ENCODE measurements at places on chromosomes 3 and 15.

DNA sequence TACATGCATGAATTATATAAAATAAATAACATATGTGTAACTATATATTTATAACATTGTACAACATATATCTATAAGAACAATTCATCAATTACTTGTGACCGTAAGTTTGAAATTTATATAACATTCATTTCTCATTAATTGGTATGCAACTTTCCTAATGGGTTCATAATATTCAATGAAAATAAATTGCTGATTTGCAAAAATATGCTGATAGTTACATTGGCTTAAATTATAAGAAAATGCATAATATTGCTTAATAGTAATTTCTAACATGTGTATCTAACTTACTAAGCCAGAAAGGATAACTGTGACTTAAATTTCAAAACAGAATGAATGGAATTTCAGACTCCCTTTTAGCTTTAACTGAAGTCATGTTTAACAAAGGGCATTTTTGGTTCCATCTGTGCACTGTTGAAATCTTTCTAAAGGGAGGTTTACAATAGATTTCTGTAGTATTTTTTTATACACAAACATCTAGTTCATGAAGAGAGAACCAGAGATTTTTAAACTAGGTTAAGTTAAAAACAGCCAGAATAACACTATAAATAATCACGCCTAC lies 310.9 kb downstream of the TBC1D5 start:
- no peak for DNase-seq

DNA sequence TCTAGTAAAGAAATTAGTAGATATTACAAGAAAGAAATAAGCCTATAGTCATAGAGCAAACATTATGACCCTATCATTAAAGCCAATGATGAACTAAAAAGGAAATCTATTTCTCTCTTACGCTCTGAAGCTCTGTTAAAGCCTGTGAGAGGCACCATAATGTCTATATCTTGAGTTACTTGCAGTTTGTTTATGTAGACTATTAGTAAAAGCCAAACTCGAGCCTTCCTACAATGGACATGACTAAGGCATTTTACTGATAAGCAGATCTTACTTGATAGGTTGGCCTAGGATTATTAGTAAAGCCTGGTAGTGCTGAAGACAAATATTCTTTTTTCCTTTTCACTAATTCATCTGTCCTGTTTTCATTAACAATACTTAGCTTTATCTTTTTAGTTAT lies 32.7 kb downstream of the LRRC3B start:
- no peak for DNase-seq

DNA sequence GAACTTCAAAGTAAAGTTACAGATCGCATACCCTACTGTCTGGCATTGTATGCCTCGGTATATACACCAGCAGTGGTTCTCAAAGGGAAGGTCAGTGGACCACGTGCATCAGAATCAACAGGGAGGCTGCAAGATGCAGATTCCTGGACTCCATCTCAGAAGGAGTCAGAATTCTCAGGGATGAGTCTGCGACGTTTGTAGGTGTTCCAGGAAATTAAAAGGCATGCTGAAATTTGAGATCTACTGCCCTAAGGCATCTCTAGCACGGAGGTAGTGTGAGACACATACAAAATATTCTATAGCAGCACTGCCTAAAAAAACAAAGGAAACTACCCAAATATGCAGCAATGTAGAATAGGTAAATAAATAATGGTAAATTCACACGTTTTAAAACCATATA lies 136.8 kb upstream of the BNIP2 start:
- DNase-seq: no peak

DNA sequence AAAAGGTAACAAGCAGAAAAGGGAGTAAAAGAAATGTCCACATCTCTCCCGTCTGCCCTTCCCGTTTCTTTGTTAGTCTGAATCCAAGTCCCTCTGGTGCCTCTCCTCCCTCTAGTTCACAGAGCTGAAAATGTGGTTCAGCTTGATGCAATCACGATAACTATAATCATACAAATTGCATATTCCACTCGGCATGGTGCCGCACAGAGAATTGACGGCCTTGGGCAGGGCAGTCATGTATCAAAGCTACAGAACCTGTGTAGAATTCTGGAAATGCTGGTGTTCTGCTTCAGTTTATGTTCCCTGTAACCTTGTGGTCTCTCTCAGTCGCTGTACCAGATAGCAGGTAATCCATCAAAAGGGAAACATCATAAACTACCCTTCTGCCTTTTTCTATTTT lies 562.9 kb upstream of the CBLB start:
- no peak for DNase-seq

- no peak for DNase-seq
Observed at GRCh38 chr3:23182996-23183513, 20.1 kb upstream of the UBE2E2 start.

DNA sequence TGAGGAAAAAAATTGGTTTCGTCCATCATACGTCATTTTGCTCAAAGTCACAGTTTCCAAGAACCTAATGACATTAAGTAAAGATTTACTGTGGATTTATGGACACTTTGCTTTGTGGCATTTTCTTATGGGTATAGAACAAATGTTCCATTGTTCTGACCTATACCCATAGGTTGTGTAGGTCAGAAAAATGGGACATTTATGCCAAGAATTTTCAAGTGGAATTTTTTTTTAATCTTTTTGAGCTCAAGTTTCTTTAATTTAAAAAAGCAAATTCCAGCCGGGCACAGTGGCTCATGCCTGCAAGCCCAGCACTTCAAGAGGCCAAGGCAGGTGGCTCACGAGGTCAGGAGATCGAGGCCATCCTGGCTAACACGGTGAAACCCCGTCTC lies 187.5 kb upstream of the TPM1 start:
- DNase-seq: no peak

DNA sequence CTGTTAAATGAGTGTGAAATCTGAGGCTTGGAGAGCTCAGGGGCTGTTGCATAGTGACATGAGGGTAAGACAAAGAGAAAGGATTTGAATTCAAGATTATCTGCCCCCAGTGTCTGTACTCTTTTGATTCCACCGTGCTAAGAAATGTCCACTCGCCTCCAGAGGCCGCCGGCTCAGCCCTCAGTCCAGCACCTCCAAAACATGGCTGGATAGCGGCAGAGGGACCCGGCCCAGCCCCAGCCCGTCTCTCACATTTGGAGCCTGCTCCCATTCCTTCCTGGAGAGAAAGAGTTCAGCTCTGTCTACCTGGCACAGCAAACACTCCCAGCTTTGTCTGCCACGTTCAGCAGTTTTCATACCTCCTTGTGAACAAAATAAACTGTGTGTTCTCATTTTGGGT lies 84.8 kb upstream of the IQSEC1 start:
- DNase-seq: no peak

- DNase-seq: no peak
Observed at GRCh38 chr3:172099495-172099808, 60.1 kb downstream of the FNDC3B start.

GRCh38 chr3:176950743-176951142 lies 246.5 kb downstream of the TBL1XR1 start:
- no peak for DNase-seq

DNA sequence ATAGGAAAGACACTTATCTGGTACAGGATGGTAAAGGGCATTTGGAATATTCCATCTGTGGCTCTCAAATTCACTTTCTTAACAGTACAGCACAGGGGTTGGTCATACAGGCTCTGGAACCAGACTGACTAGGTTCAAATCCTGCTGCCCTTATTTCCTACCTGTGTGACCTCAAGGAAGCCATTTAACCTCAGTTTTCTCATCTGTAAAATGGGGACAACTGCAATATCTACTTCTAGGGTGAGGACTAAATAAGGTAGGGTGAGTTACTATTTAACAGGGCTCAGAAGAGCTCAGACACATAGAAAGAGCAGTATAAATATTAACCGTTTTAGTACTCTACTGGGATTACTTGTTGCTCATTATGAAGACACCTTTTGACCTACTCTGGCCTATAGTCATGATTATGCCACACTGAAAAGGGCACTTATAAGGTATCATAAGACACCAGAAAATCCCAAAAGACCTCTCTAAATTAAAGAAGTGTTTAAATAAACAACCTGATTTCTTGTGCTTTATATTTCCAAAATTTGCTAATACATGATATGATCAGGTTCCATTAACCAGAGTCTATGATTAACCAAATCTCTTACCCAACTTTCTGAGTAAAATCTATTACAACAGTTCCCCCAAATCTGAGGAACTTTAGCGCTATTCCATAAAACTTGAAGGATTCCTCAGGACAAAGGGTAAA lies 6.5 kb downstream of the RFTN1 start:
- no peak for DNase-seq

DNA sequence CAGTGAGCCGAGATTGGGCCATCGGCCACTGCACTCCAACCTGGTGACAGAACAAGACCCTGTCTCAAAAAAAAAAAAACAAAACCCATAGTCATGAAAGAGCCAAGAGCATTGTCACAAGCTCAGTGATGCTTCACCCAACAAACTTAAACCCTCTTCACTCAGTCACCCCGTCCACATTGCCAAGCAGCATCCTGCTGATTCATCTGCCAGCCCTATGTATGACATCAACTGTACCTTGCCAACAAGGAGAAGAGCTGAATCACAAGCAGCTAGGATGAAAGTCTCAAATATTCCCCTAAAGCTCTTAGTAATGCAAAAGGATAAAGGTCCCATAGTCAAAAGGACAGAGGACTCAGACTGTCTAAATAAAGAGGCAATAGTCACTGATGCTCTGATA lies 90.0 kb downstream of the ANO10 start:
- DNase-seq: no peak

DNA sequence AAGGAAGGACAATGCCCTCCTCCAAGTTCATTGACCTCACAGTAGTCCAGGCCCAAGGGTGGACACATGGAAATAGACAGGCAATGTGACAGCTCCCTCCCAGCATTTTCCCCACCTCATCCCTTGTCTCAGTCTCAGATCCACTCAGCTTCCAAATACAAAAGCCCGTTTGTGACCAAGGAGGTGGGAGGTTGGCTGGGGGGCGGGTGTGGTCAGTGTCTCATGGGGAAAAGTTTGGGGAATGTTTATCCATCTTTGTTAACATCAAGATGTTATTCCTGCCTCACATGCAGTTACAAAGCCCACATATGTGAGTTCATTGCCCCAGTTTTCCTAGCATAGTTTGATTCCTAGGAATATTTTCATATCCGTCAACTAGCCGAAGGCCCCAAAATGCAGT lies 338.5 kb upstream of the PPP2R3A start:
- no peak for DNase-seq

DNA sequence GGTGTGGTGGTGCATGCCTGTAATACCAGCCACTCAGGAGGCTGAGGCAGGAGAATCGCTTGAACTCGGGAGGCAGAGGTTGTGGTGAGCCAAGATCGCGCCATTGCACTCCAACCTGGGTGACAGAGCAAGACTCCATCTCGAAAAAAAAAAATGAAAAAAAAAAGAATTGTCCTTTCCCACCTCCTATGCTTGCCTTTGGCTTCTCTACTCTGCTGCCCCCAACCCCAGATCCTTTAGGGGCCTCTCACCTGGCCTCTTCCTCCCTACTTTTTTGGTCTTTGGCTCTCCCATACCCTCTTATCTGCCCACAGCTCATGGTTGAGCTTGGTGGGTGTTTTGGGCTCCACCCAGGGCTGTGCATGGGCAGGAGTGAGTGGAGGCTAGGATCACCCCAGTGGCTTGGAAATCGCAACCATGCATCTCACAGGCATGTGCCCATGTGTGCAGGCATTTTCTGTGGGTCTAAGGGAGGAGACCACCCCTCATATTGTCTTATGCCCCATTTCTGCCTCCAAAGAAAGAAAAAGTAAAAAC lies 2.1 kb upstream of the SHISA5 start:
- no peak for DNase-seq

GRCh38 chr15:60602323-60602722 lies 123.4 kb upstream of the ICE2 start:
- no peak for DNase-seq

- no peak for DNase-seq
Observed at GRCh38 chr3:99253963-99254355, 352.5 kb upstream of the DCBLD2 start.

- no peak for DNase-seq
Observed at GRCh38 chr15:73021139-73021621, 31.1 kb upstream of the NEO1 start.

DNA sequence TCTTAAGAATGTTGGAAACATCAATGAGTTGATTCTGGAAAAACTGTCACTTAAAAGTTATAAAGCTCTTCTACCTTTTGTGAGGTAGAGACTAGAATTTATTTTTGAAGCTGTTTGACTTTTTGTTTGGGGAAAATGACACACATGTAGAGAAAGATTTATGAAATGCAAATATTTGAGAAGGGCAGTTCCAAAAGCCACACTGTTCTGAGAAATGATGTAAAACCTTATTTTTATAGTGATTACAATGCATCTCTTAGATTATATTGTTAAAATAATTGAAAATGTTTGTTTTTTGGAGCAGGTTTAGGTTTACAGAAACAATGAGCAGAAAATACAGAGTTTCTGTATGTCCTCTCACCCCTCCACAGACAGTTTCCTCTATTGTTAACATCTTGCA lies 116.1 kb upstream of the CMC1 start:
- no peak for DNase-seq

DNA sequence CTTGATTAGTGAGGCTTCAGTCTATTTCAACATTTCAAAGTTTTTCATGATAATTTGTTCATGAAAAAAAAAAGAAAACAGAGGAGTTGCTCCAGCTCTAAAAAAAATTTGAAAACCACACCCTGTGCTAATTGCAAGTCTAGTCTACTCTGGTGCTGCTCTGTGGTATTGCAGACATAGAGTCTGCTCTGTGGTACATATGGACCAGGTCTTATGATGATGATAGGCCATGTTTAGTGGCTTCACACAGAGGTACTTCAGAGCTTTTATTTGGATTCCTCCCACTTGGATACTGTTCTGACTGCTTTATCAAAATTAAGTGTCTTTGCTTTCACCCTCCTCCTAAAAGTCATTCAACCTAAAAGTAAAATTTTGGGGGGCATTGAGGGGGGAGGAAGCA lies 160.8 kb downstream of the ALCAM start:
- no peak for DNase-seq

GRCh38 chr15:68734352-68734751 lies 86.3 kb downstream of the ANP32A start:
- DNase-seq: no peak

- DNase-seq: no peak
Observed at GRCh38 chr3:140717921-140718320, 40.1 kb downstream of the TRIM42 start.

- no peak for DNase-seq
Observed at GRCh38 chr15:53936137-53936536, 42.1 kb upstream of the UNC13C start.

GRCh38 chr3:146218880-146219866 lies 31.7 kb downstream of the PLSCR4 start:
- DNase-seq: peak; percentile 26

DNA sequence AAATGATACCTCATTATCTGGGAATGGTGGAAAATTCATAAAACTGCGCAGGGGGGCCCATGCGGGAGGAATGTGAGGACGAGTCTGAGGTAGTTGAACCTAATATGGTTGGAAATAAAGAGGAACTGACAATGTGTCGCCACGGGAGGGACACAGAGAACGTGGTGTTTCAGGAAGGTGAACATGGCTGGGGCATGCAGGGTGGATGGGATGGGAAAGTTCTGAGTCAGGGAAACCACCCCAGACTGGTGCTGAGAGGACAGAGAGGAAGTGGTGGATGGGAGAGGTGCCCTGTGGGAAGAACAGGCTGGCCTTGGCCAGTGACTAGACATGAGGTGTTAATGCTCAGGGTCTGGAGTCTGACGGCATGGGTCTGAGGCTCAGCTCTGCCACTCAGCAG lies 137.1 kb upstream of the WNT5A start:
- DNase-seq: no peak

Data from activated CD4-positive, alpha-beta T cell treated with anti-CD3 and anti-CD28 coated beads, Interleukin-2, amount 50 U/mL, for 4 hours (primary cell).